ENCODE measurements at places on chromosomes 3 and 15.

- no peak for DNase-seq
These were observed 778.5 kb downstream of the NTRK3 start for GRCh38 chr15:87477737-87478686.

DNA sequence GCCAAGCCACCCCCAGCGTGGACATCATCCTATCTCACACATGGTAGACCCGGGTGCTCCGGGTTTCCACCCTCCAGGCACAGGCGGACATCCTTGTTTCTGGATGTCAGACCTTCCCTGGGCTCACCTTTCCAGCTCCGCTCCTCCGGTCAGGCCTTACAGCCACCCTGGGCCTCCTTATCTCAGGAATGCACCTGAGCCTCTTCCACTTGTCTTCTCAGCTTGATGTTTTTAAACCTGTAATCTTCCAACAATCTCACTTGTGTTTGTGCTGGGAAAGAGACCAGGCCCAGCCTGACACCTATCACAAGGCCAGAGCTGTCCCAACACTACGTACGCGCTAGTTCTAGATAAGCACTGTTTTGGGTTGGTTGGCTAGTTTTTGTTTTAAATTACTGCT is 53.9 kb downstream of the NIPA2 start:
- DNase-seq = no peak

DNA sequence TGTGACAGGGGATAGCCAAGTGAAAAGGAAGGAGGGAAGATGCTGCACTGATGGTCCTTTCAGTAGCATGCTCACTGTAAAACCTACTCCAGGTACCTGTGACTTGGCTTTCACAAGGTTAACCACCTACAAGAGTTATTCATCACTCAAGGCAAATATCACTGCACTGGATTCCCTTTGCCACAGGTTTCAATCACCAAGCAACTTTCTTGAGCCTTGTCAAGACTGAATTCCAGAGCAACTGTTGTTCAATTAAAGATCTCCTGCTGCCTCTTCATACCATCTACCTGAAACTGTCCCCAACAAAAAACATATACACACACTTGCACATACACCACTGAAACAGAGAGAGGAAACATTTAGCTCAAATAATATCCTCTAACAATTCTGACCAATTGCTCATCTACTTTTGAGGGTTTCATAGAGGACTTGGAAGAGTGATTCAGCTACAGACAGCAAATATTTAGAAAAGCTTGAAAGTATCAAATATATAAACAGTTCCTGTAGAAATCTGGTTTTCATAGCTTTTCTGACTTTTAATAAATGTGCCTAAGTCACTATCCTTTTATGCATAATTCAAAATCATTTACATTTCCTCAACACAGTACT is 6.5 kb downstream of the IGF2BP2 start:
- DNase-seq = no peak

GRCh38 chr3:15634671-15635070 is 33.1 kb downstream of the BTD start:
- no peak for DNase-seq

DNA sequence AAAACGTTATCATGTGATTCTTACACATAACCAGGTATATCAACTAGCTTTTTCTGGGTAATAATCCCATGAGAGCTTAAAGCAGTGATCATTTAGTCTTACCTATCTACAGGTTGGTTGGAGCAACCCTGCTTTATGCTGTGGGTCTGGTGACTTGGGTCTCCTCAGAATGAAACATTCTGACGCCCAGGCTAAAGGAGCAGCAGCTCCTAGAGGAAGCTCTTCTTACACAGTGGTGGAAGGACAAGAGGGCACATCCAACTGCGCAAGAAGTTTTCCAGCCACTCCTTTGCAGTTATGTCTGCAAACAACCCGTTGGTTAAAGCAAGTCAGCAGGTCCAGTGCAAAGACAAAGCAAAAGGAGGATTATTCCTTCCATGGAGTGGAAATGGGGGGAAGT is 377.5 kb downstream of the EDEM1 start:
- DNase-seq = no peak

DNA sequence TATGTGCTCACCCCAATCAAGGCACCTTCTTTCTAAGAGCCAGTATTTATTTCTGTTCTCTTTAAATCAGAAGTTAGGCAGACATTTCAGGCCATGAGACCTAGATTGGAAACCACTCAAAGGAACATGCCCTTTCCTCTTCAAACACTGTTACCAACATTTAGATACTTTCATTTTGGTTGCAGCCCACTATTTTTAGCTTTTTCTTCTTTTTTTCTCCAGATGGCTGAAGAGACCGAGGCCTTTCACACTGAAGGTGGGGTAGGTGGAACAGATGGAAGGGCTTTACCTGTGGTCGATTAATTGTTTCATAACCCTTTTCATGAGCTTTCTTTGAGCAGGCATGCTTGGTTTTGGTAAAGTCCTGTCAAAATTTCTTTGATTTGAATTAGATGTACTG is 10.9 kb upstream of the LZTFL1 start:
- DNase-seq = no peak

GRCh38 chr3:152176998-152177397 is 91.7 kb upstream of the MBNL1 start:
- no peak for DNase-seq

DNA sequence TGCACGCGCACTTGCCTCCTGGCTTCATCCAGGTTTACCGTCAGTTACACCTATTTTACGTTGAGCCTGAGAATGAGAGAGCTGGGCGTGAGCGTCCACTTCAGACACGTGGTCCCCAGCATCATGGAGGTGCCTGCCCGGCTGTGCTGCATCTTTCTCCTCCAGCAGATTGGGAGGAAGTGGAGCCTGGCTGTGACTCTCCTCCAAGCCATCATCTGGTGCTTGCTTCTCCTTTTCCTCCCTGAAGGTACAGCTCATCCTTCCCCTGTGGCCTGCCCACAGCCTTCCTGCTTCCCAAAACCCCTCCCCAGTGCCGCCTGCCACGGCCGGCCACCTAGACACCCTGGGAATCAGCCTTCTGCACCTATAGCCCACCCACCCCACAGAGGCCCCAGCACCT is 31.6 kb downstream of the SLC22A14 start:
- DNase-seq = no peak

DNA sequence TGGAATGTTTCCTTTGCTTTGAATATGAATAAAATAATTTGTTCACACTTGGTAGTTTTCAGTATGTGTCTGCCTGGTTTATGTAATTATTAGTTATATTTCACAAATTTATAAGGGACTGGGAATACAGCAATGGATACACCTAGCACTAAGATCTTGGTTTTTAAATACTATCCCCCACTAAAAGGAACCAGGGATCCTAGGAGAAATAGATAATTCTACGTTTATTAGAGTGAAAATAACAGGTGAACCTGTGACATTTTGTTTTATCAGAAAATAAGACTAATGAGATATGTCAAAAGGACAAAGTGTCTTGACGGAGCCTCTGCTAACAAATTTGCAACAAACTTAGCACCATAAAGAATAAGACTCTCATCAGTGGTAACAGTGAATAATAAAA is 3.4 kb downstream of the PSMD6 start:
- DNase-seq = no peak

- no peak for DNase-seq
These were observed 45.7 kb downstream of the UBP1 start for GRCh38 chr3:33394403-33395054.

GRCh38 chr3:5205165-5205941 is 17.8 kb downstream of the EDEM1 start:
- DNase-seq = peak; percentile 59

- peak; percentile 16 for DNase-seq
These were observed 1.0 kb downstream of the ZFAND6 start for GRCh38 chr15:80060356-80061006.

- no peak for DNase-seq
These were observed 339.0 kb downstream of the IL5RA start for GRCh38 chr3:2771193-2771592.

DNA sequence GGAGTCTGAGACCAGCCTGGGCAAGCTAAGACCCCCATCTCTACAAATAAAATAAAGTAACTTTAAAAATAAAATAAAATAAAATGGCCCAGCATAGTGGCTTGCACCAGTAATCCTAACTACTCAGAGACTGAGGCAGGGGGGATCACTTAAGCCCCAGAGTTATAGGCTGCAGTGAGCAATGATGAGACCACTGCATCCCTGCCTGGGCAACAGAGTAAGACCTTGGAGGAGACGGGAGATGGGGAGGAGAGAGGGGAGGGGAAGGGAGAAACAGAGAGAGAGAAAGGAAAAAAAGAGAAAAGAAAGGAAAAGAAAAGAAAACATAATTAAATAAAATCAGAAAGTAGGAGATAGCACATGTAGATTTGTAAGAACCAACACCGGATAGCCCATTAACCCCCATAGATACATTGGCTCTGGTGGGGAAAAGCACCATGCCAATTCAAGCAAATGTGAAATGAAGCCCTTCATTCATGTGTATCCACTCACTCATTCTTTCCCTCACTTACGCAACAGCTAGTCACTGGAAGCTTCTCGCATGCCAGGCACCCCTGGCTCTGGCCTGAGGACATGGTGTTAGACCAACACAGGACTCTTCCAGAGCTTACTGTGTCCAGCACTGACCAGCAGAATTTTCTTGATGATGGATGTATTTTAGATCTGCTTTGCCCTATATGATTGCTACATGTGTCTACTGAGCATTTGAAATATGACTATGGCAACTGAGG is 183.2 kb downstream of the MAGI1 start:
- DNase-seq = no peak

GRCh38 chr3:17021614-17022013 is 136.9 kb downstream of the PLCL2 start:
- no peak for DNase-seq

DNA sequence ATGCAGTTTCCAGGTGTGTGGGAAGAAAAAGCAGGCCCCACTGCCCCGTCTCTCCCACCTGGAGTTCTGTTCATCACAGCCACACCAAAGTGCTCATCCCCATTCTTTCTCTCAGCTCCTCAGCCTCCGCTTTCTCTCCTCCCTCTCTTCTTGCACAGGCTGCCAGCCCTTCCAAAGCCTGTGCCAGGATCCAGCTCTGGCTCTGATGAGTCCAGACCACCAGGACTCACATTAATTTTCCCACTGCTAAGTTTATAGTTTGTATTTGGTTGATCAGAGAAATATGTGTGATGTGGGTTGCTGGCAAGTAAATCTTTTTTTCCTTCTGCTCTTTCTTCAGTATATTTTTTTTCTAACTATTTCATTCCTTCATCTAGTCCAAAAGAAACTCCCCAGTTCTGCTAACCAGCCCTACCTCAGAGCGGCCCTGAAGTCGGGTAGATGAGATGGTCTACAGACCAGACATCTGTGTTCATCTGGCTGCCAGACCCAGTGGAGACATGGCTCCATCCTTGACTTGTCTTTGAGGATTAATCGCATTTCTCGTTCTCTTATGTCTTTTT is 49.8 kb downstream of the BOC start:
- DNase-seq = no peak
